T-cell (primary cell): ENCODE measurements at places on chromosomes 12 and 14. TPM values are rescaled to one million over a fixed set of nuclear protein-coding genes. Genes with fewer than 3 reads are reported as not detected.

The GLIPR1L1 gene
- not detected for total RNA-seq

The SCNN1A gene
- 1.0 TPM for total RNA-seq

The AKAP6 gene
- total RNA-seq, result 6.6 TPM

The DNAJC22 gene
- total RNA-seq, result not detected

The SSTR1 gene
- total RNA-seq, result not detected

The RFLNA gene
- not detected for total RNA-seq

The MYH6 gene
- total RNA-seq, result not detected

The GARIN6 gene
- not detected for total RNA-seq

The BICDL1 gene
- 140 TPM for total RNA-seq

The SEC23A gene
- 47.3 TPM for total RNA-seq

The TMEM260 gene
- 24.4 TPM for total RNA-seq

The NPFF gene
- not detected for total RNA-seq

The SLC17A8 gene
- not detected for total RNA-seq

The PRH2 gene
- not detected for total RNA-seq

The FAM222A gene
- total RNA-seq, result 1.6 TPM

The ST8SIA1 gene
- 10.8 TPM for total RNA-seq

The PLD4 gene
- total RNA-seq, result 3.9 TPM

The TOGARAM1 gene
- total RNA-seq, result 10.9 TPM

The FBXO21 gene
- 47.8 TPM for total RNA-seq

The IFI27L2 gene
- total RNA-seq, result 30.5 TPM

The RAB2B gene
- total RNA-seq, result 30.5 TPM

The ADCY6 gene
- total RNA-seq, result 0.10 TPM

The RNASE3 gene
- not detected for total RNA-seq

The ASB2 gene
- 3.3 TPM for total RNA-seq

The FGF6 gene
- not detected for total RNA-seq

The CDCA4 gene
- total RNA-seq, result 16.3 TPM

The ERP27 gene
- total RNA-seq, result 11.1 TPM

The GALNT8 gene
- total RNA-seq, result 0.41 TPM

The CLEC2A gene
- not detected for total RNA-seq

The SLCO1B1 gene
- total RNA-seq, result not detected

The CAPZA3 gene
- total RNA-seq, result not detected

The GPR84 gene
- not detected for total RNA-seq

The CHURC1 gene
- total RNA-seq, result 99.7 TPM

The RBM19 gene
- total RNA-seq, result 69.7 TPM

The NYNRIN gene
- 0.61 TPM for total RNA-seq
